Stimulated activated CD4-positive, alpha-beta T cell treated with anti-CD3 and anti-CD28 coated beads, Interleukin-1b, Interleukin-23, amount 100 ng/mL, for 1 hour (primary cell): ENCODE measurements at places on chromosomes 5 and 9.

- DNase-seq = no peak
Observed at GRCh38 chr9:124297551-124297901, 39.8 kb downstream of the NEK6 start.

DNA sequence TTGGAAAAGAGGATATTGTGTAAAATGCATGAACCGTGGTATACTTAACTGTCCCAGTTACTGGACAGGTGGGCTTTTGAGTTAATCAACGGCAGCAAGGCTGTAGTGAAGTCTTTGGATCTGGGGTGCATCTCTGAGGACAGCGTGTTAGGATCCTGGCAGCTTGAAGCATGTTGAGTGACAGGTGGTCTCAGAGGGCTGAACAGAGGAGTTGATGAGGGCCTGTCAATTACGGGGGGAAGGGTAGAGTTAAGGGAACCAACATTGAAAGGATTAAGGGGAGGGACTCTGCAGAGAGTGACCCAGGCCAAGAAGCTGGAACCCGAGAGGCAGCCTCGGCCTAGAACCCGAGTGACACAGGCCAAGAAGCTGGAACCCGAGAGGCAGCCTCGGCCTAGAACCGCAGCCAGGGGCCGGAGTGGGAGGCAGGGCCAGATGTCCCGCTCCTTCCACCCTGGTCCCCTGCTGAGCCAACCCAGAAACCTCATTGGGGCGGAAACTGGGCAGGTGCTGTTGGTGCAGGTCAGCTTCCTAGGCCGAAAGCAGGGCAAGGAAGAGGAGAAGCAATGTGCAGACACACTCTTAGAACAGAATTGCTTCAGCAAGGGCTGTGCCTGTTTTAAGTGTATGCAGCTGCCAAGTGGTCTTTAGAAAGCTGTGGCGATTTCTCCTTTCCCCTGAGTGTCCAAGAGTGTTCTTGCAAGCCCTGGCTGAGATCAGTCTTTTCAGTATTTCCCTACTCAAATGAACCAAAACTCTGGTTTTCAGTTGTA, 62.0 kb downstream of the ANKRD33B start:
- no peak for DNase-seq

DNA sequence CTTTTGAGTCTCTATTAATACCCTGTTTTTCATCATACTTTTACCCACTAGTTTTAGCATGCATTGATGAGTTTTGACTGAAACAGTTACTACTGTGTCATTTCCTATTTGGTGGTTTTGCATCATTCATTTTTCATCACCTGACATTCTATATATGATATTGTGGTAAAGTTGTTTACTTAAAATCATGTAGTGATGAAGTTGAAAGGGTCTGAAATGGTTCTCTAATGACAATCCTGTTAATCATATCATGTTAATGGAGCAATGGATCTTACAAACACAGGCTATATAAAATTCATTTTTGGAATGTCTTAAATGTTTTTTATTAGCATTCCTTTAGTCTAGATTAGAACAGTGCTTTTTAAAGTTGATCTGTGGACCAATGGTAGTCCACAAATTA, 84.1 kb downstream of the ERBIN start:
- no peak for DNase-seq

DNA sequence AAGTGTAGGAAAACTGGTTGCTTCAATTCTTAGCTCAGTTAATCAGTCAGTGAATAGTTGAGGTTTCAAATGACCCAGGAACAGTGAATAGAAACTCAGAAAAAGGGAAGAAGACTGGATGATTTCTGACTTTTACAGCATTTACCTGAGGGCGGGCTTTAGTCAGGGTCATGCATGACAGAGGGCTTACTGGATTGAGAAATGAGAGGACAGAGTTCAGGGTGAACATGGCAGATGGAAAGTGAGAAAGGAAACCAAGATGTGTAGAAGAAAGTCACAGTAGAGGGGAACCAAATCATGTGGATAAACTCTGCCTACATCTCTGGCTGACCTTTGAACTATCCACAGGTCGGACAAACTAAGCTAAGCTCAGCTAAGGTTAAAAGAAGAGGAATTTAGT, 596.0 kb downstream of the SEMA5A start:
- no peak for DNase-seq

- no peak for DNase-seq
Observed at GRCh38 chr5:31531543-31531887, 378 bp downstream of the DROSHA start.

- no peak for DNase-seq
Observed at GRCh38 chr9:137276473-137277328, 825 bp upstream of the TOR4A start.

GRCh38 chr5:143889986-143890385, 78.0 kb downstream of the HMHB1 start:
- DNase-seq = no peak

DNA sequence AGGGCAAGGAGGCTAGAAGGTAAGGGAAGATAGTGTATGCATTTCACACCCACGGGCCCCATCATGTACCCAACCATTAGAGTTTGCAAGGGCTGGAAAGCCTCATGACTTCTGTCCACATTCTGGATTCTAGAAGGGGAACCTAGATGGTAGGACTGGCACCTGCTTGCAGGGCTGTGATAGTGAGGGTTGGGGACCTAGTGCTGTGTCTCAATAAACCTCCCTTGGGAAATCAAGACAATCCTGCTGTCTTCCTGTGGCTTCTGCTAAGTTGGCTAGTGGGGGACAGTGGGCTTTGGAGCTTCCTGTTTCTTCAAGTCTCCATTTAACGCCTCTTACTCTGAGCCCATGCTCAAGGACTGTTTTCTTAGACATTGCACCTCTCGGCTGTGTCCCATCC, 43.6 kb upstream of the SYNPO start:
- no peak for DNase-seq

DNA sequence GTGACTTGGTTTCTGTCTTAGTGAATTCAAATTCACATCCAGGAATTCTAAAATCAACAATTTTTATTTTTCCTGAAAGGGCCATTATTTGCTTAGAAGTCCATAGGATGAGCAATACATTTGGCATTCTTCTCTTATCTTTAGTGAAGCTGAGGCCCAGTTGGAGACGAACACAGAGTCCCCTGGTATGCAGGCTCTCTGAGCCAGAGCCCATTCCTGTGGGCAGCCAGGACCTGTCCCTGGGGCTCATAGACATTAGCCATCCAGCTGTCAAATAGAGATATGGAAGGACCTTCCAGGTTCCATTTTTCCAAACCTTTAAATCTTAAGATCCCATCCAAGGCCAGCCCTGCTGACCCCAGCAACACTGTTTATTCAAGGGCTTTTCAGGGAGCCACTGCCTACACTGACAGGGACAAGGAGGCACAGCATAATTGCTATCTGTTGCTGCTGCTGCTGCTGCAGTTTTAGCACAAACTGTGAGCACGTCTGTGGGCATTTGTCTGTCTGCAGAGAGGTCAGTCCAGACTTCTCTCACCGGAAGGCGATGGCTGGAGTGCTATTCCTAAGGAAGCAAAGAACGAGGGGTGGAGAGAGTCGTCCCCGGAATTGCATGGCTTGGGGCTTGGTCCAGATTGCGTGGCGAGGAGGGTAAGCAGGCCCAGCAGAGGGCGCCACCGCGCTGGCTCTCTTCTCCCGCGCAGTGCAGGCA, 639.0 kb downstream of the CCDC171 start:
- no peak for DNase-seq

GRCh38 chr5:1040571-1040970, 32.0 kb downstream of the NKD2 start:
- no peak for DNase-seq

DNA sequence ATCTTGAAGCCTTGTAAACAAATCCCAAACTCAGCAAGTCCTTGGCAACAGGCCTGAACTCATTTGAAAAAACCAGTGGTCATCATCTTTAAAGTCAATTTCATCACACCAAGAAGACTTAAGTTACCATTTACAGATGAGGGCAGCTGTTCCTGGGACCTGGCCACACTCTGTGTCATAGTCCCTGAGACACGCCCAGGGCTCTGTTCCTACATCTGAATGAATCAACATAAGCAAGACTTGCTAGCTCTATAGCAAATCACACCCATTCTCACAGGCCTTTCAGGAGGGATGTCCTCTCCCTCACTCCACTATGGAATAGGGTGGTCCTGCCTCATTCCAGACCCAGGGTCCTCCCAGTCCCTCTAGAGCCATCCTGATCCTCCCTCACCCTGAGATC, 142.8 kb downstream of the NSG2 start:
- DNase-seq = no peak

GRCh38 chr5:41770799-41771198, 99.4 kb downstream of the OXCT1 start:
- DNase-seq = no peak
